ENCODE measurements at places on chromosomes 4 and X.

DNA sequence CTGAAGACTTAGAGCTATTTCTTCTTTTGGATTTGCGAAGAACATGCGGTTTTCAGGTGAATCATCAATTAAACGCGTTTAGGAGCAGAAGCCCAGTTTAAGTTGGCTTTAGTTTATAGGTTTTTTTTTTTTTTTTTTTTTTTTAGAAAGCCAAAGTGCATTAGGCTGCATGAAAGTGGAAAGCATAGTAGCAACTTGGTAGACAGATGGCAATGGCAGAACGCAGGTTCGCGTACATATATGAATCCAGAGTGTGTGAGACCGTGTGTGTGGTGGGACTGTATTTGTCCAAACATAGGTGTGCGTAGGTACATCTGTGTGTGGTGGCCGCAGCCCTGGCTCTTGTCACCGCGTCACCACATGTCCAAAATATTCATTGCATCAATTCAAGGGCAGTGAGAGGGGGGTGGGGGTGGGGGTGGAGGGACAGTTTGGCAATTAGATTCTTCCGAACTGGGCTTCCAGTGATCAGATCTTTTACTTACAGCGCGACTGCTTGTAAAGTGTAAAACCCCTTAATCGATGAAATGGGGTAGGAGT is 901 bp downstream of the JADE1 start:
- DNase-seq = peak; percentile 15

GRCh38 chrX:123648028-123648810 is 84.6 kb downstream of the THOC2 start:
- peak; percentile 43 for DNase-seq

DNA sequence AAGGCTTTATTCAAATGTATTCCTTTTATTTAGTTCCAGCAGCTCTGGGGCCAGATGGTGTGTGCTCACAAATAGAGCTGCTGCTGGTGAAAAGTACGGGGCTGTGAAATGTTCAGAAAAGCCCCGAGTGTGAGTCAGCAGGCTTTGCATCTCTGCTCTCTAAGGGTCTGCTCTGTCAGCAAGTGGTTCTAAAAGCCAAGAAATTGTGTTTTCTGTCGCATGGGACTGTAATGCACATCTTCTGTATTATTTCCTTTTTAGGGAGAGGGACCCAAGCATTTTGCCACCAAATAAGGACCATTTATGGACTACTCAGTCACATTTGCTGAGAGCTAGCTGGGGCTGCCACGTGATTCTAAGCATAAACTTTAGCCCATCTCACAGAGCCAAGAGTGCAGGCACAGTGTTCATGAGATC is 82.9 kb upstream of the NHS start:
- DNase-seq = no peak

- DNase-seq = peak; percentile 53
Observed at GRCh38 chr4:145936142-145936996, 2.3 kb downstream of the ZNF827 start.

- no peak for DNase-seq
Observed at GRCh38 chrX:127038065-127038464, 218.5 kb downstream of the PRR32 start.

DNA sequence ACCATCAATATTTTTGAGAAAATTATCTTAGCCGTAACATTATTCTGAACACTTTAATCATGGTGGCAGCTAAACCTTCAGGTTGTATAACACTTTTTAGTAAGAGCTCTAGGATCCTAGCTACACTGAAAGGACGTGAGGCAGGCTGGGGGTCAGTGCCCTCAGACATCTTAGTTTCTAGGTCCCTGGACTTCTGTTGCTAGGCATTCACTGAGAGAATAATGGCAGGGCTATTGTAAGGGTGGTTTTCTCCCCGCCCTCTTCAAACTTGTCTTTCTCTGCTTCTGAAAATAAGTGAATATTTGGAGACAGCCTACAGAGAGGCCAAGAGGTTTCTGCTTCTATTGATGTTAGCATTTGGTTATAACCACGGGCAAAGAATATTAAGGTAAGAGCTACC is 15.4 kb upstream of the MMRN1 start:
- DNase-seq = no peak

- DNase-seq = no peak
Observed at GRCh38 chrX:27598312-27598711, 8.2 kb downstream of the DCAF8L2 start.

GRCh38 chrX:20393944-20394343 is 127.2 kb upstream of the RPS6KA3 start:
- DNase-seq = no peak

DNA sequence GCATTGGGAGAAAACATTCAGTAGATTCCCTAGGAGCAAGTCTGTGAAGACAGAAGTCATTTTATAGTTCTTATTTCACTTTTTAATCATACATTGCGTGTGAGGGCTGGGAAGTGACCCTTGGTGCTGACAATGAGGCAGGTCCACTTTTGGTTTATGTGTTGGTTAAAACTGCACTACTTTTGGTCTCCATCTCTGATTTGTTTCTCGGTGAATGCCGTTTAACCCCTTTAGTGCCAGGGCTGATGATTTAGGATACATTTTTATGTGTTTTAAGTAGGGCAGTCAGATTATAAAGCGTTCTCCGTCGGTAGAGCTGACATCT is 110.4 kb downstream of the AFF1 start:
- DNase-seq = no peak

Data from LoVo (cell line).